ENCODE measurements at places on chromosomes 2 and 18.

- DNase-seq = no peak
Measured at GRCh38 chr2:164937864-164938401, 17.4 kb downstream of the SLC38A11 start.

DNA sequence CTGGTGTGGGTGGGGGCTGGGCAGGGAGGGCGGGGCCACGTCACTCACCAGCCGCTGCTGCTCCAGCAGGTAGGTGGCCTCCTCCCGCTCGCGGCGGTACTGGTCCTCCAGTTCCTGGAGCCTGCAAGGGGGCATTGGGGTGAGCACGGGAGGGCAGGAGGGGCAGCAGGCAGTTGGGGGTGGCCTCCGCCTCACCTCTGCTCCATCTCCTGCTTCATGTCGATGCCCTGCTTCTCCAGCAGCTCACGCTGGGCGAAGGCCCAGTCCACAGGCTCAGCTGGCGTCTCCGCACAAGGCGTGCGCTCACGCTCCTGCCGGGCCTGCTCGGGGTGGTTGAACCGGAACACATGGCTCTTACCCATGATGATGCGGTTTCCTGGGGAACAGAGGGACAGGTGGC lies 57.0 kb downstream of the KIF1A start:
- DNase-seq = no peak

DNA sequence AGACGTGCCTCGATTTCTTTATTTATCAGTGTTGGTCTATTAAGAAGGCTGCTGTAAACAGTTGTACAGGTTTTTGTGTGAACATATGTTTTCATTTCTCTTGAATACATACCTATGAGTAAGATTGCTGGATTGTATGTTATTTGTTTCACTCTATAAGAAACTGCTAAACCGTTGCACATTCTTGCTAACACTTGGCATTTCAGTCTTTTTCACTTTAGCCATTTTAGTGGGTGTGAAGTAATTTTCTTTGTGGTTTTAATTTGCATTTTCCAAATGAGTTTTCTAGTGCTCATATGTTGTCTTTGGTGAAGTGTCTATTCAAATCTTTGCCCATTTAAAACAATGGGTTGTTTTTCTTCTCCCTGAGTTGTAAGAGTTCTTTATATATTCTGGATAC lies 221.5 kb upstream of the SMAD7 start:
- DNase-seq = no peak

DNA sequence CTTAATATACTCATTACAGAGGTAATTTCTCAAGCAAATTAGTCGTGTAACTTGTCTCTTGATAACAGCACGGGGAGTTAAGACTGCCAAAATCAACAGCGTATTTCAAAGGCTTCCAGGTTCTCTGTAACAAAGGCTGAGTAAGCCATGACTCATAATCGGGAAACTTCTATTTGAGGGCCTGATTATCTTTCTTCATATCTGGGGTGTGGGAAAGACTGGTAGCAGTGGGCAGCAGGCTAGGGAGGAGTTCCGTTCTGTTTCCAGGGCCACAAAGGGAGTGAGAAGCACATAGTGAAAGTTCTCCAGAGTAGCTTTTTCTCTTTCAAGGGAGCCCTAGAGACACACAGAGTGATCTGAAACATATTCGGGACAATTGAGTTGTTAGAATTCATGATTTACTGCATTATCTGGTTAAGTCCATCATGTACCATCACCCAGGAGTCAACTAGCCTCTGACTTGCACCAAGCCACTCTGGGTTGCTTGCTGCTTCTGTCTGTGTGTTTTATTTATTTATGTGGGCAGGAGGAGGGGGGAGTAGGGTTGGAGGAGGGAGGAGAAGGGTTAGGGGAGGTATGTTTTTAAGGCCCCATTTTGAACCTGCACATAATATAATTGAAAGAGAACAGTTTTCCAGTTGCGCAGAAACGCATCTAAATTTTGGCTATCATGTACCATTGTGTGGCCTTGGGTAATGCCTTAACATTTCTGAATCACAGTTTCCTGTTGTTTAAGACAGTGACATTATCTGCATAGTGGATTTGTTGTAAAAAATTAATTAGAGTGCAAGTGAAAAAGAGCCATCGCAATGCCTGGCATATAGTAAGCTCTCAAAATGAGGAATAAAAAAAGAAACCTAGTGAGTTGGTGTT lies 80.5 kb upstream of the ITPRID2 start:
- DNase-seq = no peak

DNA sequence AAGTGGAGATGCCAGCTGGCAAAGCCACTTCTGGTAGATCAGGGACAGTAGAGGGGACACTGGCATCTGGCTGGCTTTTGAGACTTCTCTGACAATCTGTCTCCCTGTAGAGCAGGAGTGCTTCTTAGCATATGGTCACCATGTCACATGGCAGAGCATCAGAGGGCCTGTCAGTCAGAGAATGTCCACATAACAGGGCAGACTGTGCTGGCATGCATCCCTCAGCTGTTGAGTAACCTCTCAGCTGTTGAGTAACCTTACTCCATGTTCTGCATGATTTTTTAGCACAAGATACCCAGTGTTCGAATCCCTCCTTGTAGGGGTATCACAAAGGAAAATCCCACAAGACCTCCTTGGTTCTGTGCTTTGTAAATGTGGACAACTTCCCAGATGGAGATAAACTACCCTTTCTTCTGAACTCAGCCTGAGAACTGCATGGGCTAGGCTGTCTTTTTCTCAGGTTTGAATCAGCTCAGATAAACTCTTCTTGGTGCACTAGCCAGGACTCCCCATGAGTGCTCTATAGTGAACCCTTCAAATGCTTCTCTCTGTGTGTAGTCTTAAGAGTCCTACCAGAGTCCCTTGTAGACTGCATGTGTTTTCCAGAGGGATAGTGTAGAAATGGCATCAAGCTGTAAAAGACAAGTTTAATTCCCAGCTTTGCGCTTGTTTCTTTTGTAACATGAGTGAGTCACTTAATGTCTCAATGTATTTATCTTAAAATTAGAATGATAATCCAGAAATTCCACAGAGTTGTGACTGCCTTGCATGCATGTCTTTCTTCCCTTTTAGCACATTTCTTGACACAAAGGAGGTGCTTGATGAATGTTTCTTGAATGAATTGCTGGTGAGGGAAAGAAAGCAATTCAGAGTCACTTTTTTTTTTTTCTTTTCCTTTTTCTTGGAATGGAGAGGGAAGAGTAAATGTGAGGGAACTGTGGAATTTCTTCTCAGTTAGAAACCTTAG lies 442.3 kb upstream of the HNMT start:
- no peak for DNase-seq

GRCh38 chr2:43171789-43172188 lies 54.6 kb downstream of the ZFP36L2 start:
- no peak for DNase-seq

DNA sequence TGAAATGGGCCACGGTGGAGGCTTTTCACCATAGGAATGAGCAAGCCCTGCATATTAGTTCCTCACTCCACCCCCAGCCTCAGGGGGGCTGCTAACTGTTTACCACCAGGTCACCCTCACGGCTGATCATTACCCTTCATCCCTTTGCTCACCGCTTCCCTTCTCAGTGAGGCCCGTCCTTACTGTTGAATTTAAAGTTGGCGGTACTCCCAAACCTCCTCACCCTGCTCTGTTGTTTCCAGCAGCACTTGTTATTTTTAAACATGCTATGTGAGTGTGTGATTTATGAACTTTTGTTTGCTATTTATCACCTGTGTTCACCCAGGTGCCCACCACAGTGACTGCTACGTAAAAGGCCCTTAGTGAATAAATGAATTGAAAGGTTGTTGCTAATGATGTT lies 243.6 kb downstream of the ZNF407 start:
- DNase-seq = no peak

DNA sequence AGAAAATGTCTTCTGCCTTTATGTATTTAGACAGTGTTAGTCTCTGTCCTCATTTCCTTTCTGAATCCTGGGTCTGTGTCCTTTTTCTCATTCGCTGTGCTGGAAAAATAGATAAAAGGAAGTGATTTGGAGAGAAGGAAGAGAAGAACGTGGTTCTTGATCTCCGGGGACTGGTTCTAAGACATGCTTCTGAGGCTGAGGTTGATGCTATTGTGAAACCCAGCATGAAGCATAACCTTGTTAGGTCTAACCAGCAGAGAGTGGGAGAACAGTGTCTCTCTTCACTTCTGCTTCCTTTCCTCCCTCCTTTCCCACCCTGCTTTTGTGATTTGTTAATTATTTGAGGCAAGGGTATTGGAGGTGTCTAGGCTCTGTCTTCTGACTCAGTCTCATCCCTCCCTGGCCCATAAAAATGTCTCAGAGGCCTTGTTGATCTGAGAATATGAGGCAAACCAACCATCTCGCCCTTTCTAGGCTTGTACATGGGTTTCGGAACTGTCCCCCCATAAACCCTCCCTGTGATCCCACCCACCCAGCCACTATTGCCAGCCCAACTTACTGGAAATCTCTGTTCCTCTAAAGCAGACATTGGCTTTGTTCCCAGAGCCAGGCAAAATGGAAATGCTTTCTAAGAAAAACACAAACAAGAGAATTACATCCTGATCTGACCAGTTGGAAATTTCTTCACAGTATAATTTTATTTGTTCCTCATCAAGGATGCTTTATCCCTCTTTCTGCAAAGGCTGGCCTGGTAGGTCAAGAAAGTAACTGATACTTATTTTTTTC lies 360.6 kb upstream of the TNP1 start:
- no peak for DNase-seq

DNA sequence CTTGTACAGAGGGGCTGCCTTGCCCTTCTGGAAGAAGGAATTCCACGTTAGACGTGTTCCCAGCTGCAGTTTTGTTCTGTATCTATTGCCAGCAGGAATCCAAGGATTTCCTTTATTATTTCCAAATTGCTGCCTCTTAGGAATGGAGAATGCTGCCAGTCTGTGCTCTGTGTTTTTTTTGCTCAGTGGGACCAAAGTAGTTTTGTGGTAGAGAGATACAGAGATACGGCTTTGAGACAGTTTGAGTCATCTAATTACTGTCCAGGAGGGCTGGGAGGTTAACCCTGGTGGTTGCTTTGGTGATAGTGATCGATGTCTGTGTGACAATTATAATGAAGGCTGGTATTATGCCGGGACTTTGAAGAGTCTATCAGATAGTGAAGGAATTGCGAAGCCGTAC lies 26.3 kb downstream of the ASAP2 start:
- no peak for DNase-seq

- DNase-seq = no peak
Measured at GRCh38 chr2:26850000-26850431, 2.1 kb downstream of the DPYSL5 start.

DNA sequence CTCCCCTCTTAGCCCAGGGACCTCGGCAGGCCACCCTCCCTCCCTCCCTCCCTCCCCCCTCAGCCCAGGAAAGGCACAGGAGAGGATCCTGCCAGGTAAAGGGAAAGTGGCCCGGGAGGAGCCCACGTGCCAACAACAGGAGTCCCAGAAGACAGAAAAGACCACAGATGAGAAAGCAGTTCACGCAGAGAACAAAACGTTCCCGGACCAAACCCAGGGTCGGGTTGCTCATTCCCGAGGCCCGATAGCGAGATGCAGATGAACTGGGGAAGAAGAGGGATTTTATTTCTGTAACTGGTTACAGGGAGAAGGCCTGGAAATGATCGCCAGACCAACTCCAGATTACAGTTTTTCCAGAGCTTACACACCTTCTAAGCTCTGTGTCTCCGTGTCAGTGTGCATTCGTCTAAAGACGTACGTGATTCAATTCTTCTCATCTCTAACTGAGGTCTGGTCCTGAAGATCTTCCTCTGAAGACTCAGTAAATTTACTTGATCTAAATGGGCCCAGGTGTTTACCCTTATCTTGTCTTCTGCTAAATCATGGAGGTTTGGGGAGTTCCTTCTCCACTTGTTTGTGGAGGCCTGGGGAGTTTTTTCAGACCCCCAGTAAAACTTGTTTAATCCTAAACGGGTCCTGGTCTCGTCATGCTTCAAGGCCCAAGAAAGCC lies 807 bp upstream of the NEU4 start:
- DNase-seq = peak; percentile 15

DNA sequence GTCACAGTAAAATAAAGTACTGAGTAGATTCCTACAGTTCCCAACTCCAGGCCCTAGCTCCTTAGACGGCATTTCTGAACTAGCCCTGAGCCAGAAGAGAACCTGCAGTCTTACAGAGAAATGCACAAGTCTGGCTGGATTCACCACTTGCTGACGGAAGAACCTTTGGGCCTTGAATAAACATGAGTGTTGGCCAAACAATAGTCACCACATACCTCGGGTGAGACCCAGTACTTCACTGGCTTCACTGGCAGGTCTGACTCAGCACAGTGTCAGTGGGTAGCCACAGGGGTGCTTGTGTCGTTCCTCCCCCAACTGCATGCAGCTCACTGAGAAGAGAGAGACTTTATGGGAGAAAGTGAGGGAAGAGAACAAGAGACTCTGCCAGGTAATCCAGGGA lies 88.9 kb downstream of the TMEM185B start:
- no peak for DNase-seq

GRCh38 chr2:103138123-103138901 lies 376.5 kb downstream of the TMEM182 start:
- DNase-seq = no peak

DNA sequence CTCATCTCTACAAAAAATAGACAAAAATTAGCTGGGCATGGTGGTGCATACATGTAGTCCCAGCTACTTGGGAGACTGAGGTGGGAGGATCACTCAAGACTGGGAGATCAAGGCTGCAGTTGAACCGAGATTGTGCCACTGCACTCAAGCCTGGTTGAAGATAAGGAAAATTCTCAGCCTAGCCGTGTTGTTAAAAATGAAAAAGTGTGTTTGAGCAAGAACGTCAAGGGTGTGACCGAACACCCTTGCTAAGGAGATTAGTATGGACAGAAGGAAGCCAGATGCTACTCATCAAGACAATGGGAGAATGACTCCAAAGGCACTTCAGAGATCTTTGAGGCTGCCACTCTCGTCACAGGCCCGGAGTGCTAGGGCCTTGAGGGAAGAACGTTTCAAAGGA lies 70.0 kb upstream of the NDUFV2 start:
- DNase-seq = no peak

DNA sequence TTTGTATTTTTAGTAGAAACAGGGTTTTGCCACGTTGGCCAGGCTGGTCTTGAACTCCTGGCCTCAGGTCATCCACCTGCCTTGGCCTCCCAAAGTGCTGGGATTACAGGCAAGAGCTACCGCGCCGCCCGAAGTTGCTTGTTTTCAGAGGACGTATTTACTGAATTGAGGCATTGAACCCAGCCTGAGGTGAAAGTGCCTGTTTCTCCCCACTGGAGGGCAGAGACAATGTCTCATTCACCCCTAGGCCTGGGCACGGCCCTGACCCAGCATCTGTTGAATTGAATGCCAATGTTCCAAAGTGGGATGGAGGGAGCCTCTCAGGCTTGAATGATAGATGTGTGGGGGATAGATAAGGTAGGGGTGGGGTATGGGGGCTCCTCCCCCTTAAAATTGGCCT lies 4.5 kb upstream of the TMBIM1 start:
- no peak for DNase-seq

- DNase-seq = no peak
Measured at GRCh38 chr18:27843783-27844777, 332.9 kb downstream of the CDH2 start.

DNA sequence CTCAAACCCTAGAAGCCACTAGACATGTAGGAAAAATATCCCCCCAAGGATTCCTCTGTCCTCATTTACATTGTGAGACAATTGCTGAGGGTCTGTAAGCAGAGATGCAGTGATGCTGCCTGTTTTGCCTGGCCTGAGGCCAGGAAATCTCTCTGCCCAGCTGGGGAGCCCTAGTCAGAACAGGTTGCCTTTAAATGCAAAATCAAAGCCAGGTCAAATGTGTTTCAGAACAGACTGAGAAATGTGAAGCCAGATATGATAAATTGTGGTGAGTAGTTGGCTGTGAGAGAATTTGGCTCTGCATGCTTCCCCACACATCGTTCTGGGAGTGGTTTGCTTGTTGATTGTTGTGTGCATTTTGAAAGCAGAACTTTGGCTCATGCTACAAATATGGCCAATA lies 38.4 kb upstream of the NXPH2 start:
- no peak for DNase-seq
